ENCODE measurements at places on chromosomes 4 and X. TPM values are rescaled to one million over a fixed set of nuclear protein-coding genes. Genes with fewer than 3 reads are reported as not detected.

Gene PAGE4
- not detected for total RNA-seq

GRCh38 chrX:123878252-123878721 lies 18.4 kb downstream of the XIAP start:
- no peak for DNase-seq

Gene PPARGC1A
- total RNA-seq: 59.6 TPM

Gene AFP
- total RNA-seq: not detected

Gene EVC
- 11.3 TPM for total RNA-seq

Gene RNF212
- not detected for total RNA-seq

Gene CSAG3
- total RNA-seq: not detected

GRCh38 chr4:121881158-121881557 lies 10.9 kb upstream of the BBS7 start:
- DNase-seq: no peak

- no peak for DNase-seq
These were observed 51.9 kb downstream of the LUZP4 start for GRCh38 chrX:115341421-115341820.

- DNase-seq: no peak
These were observed 935.6 kb downstream of the PDHA2 start for GRCh38 chr4:96775501-96775900.

- peak; percentile 61 for DNase-seq
These were observed 23.9 kb upstream of the TMSB4X start for GRCh38 chrX:12950851-12951594.

DNA sequence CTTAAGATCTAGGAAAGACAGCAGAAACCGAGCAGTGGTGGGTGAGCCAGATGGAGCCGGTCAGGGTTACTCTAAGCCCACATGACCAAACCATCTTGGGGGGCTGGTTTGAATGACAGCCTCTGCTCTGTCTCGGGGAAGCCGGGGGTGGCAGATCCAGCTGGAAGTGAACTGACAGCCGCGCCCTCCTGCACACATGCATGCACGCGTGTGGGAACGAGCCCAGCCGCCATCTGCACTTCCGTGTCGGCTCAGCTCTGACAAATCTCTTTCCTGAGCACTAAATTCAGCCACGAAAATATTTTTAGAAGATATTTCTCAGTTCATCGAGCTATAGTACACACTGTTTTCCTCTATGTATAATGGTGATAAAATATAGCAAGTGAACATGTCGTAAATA lies 115.5 kb downstream of the DCTD start:
- DNase-seq: no peak

- no peak for DNase-seq
These were observed 958 bp downstream of the CUL4B start for GRCh38 chrX:120559804-120560203.

GRCh38 chr4:101512416-101512815 lies 165.1 kb upstream of the PPP3CA start:
- DNase-seq: no peak

DNA sequence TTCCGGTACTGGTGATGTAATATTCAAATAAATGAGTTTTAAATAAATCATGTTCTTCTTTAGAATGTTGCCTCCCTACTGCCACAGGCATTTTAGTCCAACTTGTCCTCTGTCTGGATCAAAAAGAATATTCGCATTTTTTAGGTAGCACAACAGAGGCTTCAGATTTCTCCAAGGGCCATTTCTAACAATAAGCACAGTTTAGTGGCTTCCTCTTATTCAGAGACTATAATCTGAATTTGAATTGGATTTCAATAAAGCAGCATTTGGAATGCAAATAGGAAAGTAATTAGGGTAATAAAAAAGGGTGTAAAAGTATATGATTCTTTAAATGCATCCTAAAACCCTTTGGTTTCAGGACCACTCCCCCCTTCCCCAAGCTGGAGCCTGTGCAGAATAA lies 167.9 kb upstream of the GLRA2 start:
- no peak for DNase-seq

DNA sequence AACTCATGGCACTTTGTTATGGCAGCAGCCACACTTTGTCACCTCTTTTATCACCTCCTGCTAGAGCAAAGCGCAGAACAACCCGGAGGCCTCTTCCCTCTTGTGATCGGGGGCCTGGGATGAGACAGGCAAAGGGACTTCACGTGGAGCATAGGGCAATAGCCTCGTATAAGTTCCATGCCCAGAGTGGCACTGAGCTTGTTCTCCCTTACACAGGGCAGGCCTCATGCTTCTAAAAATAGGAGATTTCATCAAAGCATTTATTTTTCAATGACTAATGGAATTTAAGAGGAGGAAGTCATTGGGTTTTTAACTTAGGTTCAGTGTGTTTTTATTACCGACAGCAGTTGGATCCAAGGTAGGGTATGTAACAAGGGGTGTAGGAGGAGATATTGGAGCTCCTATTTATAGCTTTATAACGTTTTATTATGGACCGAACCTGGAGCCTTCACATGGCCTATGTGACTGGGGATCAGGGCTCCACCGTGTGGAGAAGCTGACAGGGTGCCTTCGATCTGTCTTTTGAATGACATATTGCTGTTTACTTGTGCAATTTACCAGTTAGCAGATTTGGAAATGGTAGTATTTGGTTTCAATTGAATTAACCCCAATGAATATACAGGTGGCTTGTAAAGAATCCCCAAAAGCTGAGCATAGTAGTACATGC lies 93.8 kb downstream of the SLC2A9 start:
- DNase-seq: no peak

GRCh38 chr4:153850533-153851280 lies 61.8 kb upstream of the SFRP2 start:
- no peak for DNase-seq

GRCh38 chr4:79047316-79047715 lies 108.1 kb upstream of the PAQR3 start:
- no peak for DNase-seq

Gene TECRL
- total RNA-seq: 818 TPM

Gene GAGE12D
- total RNA-seq: not detected

DNA sequence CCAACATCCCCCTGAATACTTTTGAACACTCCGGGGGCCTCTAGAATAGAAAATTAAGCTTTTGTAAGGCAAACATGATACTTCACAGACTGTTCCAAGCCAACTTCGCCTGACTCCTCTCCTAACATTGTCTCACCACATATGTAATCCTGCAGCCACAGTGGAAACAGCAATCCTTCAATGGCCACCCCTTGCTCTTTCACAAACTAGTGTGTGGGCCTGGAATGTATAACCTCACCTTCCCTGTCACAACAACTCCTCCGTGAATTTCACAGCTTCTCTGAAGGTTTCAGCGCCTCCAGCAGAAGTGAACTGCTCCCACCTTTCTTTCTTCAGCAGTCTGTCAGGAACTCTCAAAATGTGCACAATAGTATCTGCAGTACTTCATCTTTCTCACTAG lies 185.1 kb downstream of the ADGRL3 start:
- DNase-seq: no peak

Gene TCEAL1
- total RNA-seq: 30.9 TPM

DNA sequence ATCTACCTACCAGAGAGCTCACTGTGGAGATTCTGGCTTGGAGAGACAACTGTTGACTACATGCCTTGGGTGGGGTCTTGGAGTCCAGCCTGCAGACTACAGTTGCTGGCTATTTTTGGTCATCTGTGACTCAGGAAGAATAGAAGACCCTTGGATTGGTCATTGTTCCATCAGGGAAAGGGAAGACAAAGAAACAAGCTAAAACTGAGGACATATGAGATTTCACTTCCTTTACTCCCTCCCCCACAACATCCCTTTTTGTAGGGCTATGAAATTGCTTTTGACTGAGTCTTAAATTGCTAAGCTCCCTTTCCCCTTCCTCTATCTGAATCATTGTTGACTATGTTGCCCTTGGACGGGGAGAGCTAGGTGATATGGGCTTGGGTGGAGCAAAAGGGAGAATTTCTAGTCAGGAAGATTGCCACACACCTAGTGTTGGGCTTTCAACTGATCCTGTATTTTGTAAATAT lies 11.7 kb downstream of the MSN start:
- DNase-seq: no peak

- DNase-seq: no peak
These were observed 36.9 kb downstream of the PDLIM5 start for GRCh38 chr4:94488670-94489069.

DNA sequence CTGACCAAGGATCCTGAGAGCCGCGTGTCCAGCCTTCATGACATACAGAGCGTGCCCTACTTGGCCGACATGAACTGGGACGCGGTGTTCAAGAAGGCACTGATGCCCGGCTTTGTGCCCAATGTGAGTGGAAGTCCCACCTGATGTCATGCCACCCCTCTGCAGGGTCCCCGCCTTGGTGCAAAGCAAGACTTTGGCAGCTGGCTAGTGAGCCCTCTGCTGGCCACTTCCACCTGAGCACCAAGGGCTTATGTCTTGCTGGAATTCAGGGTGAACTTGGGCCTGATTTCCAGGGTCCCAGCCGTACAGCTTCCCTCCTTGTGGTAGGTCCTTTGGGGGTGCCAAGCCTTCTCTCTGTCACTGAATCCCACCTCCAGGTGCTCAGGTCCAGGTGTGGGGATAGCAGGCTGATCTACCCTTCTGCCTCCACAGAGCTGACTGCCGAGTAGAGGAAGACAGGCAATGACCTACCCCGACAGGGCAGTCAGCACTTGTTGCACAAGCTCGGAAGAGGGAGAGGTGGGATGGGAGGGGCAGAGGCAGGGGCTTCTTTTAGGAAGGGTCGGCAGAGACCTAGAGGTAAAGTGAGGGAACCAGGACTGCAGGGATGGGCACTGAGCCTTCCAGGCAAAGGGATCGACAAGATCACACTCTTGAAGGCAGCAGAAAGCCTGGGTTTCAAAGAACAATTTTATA lies 248.1 kb downstream of the EVC2 start:
- peak; percentile 35 for DNase-seq

Gene WNK3
- total RNA-seq: 0.47 TPM

DNA sequence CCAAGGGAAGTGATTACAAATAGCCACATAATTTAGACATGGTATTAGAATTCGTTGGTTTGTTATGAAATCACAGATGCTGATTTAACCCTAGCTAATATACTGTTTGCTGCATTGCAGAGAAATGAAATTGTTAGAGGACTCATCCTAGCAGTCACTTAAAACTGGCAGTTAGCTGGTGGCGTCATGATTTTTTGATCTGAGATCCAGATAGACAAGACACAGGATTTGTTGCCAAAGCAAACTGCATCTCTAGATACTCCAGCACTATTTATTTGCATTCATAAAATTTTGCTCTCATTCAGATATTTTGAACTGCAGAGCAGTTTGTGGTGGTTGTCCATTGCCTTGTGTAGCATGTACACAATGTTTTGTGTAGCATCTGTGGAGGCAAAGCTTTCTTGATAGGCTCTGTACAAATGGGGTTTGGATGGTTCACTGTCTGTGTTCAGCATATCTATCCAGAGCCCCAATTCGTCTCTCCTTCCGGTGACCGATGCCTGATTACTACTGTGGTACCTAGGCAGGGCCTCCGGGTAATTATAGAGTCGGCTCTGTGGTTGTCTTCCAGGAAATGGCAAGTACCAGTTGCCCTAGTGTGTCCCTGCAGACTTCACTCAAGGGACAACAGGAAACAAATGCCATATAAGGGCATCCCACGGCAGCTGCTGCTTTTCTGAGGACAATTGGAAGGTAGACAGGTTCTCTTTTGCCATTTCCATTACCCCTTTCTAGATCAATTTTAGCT lies 30.1 kb upstream of the SPARCL1 start:
- no peak for DNase-seq

GRCh38 chrX:152642931-152643564 lies 5.4 kb downstream of the GABRQ start:
- no peak for DNase-seq

DNA sequence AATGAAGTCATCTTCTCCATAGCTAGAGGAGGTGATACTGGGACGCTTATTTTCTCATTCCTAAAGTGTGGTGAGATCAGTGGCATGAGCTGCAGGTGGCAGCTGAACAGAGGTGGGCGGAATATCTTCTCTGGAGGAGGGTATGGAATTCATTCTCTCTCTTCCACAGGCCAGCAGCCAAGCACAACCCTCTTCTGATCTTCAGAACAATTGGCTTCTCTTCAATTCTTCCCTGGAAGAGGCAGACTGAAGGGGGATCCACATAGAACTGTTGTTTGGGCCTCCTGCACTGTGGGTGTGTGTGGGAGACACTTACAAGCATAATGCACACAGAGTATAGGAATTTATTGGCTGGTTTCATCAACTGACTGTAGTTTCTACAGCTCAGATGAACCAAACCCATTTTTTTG lies 180.4 kb upstream of the RASGEF1B start:
- no peak for DNase-seq

DNA sequence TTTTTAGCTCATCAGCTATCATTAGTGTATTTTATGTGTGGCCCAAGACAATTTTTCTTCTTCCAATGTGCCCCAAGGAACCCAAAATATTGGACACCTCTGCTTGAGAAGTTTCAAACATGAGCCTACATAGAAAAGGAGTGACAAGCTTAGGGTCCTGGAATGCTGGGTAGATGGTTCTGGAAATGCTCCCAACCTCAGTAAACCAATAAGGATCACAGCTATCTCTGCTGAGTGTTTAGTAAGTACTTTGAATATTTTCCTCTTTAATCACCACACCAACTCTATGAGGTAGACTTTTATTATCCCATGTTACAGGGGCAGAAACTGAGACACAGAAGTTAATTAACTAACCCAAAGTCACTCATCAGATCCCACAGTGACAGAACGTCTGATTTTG lies 164.9 kb upstream of the KLF3 start:
- DNase-seq: no peak

GRCh38 chr4:38785901-38786402 lies 3.2 kb upstream of the TLR10 start:
- no peak for DNase-seq

DNA sequence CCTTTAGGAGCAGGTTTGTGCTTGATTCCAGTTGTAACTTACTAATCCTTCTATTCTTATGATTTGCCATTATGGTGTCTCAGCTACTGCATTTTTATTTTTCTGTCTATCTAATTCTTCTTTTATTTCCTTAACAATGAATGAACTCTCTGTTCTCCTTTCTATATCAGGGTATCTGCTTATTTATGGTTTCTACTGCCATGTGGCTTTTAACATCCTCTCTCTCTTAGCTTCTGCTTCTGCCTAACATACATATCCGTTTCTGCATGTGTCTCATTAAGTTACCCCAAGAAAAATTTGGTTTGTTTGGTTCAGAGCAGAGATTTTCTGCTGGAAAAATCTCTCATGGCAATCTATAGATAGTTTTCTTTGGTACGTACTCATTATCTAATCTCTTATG lies 614.4 kb downstream of the RPA4 start:
- DNase-seq: no peak

- no peak for DNase-seq
These were observed 18.6 kb upstream of the SUPT20HL1 start for GRCh38 chrX:24341795-24342194.

GRCh38 chr4:161714022-161714751 lies 449.6 kb downstream of the FSTL5 start:
- DNase-seq: no peak

GRCh38 chr4:54540931-54541330 lies 116.8 kb upstream of the KIT start:
- no peak for DNase-seq

- no peak for DNase-seq
These were observed 338.1 kb upstream of the F9 start for GRCh38 chrX:139192386-139192961.

Measured in heart left ventricle (tissue), 16 donors.